ENCODE measurements at places on chromosomes 5 and 9.

- DNase-seq, result no peak
Measured at GRCh38 chr5:142901476-142902185, 131.5 kb downstream of the ARHGAP26 start.

GRCh38 chr5:148454576-148454975 lies 70.8 kb downstream of the FBXO38 start:
- no peak for DNase-seq

DNA sequence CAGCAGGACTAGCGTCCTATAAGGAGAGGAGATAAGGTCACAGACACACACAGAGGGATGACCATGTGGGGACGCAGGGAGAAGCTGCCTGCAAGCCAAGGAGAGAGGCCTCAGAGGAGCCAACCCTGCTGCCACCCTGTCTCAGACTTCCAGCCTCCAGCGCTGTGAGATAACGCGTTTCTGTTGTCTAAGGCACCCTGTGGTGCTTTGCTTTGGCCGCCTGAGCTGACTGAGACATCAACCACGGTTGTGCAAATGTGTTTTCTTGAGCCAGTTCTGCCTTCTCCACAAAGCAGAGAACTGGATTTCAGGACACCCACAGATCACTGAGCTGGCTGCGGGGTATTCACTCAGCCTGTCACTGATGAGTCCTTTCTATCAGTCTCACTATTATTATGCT lies 149.1 kb downstream of the NXNL2 start:
- no peak for DNase-seq

- DNase-seq, result no peak
Measured at GRCh38 chr9:107351382-107352045, 68.4 kb downstream of the RAD23B start.

DNA sequence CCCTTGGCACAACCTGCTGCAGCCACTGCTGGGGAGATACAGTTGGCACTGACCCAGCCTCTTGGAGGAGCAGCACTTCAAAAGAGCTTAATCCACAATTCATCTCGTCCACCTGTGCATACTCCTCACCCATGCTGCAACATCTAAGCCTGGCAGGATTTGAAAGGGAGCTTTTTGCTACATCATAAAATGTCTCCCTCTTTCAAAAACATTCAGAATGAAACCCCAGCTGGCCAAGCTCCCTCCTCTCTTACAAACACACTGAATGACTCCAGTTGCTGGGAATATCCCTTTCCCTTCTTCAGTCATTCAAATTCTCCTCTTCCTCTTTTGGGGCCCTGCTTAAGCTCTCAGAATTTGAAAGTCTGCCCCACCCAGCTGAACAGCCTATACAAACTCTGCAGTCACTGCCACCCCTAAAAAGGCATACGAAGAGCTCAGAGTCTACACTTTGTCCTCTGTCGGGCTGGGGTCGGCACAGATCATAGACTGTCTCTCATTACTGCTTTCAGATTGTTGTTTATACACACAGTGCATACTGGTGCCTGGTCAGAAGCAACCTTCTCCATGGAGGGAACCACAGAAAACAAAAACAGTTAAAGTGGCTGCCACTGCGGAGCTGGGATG lies 8.8 kb upstream of the C5orf15 start:
- DNase-seq, result no peak

- no peak for DNase-seq
Measured at GRCh38 chr5:93044859-93045666, 536.0 kb downstream of the NR2F1-AS1 start.

DNA sequence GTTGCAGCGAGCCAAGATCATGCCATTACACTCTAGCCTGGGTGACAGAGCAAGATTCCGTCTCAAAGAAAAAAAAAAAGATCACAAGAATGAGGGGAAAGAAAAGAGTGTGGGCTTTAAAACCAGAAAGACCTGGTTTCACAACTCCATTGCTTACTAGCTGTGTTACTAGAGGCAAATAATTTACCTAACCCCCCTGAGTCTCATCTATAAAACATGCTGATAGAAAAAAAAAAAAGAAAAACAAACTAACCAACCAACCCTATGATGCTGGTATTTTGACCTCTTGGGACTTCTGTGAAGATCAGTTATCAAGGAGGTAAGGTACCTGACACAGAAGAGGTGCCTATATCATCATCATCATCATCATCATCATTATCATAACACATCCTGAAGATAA lies 60.2 kb upstream of the UBTD2 start:
- no peak for DNase-seq

- DNase-seq, result no peak
Measured at GRCh38 chr9:127457191-127457878, 6.0 kb downstream of the LRSAM1 start.

Data from stimulated activated CD8-positive, alpha-beta memory T cell treated with anti-CD3 and anti-CD28 coated beads, Interleukin-7, amount 100 ng/mL, for 1 hour (primary cell).